ENCODE measurements at places on chromosomes 4 and X.
A peak's percentile ranks its signal among the peaks of the same experiment; 100 is the strongest.

DNA sequence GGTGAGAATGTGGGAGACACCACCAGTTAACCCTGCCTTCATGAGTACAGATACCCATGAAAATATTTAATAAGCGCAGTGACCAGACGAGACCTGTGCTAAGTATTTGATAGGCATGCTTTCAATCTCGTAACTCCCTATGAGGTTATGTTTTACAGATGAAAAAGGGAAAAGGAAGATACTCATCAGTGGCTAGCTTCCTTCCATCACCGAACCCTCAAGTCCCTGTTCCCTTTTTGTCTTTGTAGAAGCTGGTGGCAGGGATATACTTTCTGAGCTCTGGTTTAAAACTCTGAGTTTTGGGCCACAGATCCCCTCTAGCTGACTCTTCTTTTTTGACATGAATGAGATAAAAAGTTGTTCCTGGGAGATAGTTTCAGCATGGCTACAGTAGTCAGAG is 26.3 kb downstream of the AFF1 start:
- no peak for DNase-seq

DNA sequence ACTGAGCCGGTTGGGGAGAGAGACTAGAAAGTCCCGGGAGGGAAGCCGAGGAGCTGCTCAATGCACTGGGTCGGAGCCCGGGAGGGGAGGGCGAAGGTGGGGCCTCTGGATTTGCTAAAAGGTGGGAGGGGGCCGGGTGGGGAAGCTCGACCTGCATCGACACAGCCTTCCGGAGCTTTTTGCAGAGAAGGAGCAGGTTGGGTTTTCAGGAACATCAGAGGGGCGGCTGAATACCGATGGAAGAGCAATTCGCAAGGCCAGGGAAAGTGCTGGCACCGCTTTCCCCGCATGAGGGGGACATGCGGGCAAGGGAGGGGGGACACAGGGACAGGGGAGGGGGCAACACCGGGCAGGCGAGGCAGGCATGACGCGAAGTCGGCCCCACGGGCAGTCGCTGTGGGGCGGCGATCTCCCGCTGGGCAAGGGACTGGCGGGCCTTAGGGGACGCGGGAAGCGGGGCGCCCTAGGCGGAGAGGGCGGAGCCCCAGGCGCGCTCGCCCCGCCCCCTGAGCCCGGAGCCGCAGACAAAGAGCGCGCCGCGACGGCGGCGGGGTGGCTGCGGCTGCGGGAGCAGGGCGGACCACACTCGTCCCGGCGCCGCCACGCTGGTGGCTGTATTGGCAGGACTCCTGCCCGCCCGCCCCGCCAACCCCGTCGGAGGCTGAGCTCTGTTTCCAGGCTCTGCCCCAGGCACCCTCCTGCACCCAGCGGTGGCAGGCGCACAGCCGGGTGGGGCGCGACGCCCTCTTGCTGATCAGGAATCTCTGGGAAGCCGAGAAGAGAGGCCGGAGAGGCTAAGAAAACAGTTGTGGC is 11.6 kb downstream of the PDZD4 start:
- peak; percentile 41 for DNase-seq

DNA sequence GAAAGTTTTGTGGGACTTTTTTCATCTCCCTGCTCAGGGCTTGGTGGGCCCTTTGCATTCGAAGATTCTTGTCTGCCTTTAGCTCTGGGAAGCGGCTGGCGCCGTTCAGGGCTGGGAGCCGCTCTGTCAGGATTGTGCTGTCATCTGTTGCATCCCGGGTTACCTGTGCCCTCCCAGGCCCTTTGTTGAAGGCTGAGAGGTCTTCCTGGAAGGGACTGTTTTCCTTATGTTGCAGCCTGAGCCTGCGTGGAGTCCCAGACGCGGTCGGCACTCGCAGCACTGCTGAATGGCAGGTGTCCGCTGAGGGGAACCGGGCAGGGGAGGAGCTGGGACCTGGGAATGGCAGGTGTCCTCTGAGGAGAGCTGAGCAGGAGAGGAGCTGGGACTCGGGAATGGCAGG is 15.9 kb downstream of the RGS12 start:
- no peak for DNase-seq

- peak; percentile 21 for DNase-seq
Measured at GRCh38 chr4:174365018-174365587, 81.4 kb downstream of the CEP44 start.

DNA sequence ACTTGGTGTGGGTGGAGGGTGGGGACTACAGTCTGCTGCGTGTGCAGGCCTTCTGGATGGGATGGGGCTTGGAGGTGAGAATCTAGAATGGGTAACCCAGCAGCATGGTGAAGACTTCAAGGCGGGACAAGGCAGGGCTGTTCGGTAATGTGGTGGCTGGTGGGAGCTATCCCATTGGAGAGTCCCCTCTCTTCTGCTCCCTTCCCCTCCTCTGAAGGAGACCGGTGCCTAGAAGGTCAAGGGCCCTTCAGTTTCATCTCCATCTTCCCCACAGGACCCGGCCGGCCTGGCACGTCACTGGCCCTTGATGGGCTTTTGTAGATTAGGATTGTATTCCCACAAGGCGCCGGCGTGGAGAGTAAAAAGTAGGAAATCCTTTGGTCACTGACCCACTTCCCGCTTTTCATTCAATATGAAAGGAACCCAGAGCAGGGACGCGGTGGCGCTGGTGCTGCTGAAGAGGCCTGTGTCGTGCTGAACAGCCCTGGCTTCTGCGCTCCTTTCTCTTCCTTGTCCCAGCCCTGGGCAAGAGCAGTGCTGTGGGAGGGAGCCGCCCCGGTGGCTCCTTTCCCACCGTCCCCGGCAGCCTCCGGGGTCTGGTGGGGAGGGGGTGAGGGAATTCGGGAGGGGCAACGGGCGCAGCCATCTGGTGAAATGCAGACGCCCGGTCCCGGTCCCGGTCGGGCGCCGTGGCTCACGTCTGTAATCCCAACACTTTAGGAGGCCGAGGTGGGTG is 7.3 kb upstream of the HMGB3 start:
- DNase-seq = no peak

DNA sequence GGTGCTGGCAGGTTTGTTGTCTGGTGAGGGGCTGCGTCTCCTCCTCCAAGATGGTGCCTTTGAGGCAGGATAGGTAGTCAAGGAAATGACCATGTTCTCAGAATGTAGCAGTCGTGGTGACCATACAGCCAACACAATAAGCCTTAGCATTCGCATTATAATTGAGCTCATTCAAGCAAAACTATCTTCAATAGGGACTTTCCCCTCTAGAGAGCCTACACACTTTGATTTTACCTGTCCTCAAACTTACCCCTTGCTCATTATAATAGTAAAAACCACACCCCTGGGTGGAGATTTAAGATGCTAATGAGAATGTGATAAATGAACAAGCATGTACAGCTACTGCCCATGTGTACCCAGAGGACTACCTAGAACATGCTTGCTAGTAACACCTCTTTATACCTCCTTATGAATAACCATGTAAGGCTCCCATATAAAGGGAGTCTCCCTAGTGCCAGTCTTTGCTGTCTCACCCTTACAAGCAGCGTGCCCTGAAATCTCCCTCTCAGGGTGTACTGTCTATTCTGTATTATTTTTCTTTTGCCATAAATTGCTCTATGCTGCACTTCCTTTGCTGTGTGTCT is 48.2 kb downstream of the FGFBP1 start:
- no peak for DNase-seq

DNA sequence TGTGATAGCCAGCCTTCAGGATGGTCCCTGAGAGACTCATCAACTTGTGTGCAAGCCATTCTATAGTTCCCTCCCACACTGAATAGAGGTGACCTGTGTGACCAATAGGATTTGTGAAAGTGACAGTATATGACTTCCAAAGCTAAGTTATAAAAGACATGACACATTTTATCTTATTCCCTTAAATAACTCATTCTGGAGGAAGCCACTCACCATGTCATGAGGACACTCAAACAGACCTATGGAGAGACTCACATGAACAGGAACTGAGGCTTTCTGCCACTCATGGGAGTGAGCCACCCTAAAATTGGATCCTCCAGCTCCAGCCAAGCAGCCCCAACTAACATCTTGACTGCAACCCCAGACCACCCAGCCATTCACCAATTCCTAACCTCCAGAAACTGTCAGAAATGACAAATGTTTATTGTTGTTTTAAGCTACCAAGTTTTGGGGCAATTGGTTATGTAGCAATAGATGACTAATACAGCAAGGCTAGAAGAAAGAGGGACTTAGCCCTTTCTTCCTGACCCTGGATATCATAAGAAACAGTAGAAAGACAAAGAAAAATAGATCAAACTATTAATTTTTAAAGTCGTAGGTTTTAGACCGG is 9.0 kb upstream of the CHIC2 start:
- no peak for DNase-seq

DNA sequence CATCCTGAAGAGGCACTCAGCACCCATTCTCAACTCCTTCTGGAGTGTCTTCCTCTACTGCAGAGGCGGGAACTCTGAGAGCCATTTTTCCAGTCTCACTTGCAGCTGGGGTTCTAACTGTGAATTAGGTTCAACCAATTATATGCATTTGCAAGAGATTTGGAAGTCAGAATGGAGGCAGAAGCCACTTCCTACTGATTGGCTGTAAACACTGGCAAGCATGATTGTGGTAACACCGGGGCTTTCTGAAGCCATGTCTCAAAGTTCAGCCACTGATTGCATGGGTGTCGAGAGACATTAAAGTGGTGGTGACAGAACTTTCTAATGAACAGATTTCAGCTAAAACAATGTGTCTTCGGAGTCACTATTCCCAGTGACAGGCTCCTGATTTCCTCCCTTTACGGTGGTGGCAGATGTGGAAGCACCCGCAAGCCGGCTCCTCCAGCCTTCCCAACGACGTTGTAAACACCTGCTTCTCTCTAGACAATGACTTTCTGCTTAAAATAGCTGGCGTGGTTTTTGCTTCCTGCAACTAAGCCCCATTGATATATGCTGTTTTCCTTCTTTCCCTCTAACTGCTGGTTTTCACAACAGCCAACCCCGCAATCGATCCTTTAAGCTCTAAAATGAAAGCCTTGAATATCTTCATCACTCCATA is 92.0 kb downstream of the IRF2 start:
- peak; percentile 44 for DNase-seq

- no peak for DNase-seq
Measured at GRCh38 chr4:66691101-66691500, 854.2 kb downstream of the CENPC start.

- DNase-seq = no peak
Measured at GRCh38 chr4:32601848-32602247, 1881.7 kb downstream of the PCDH7 start.
